Suprapubic skin (tissue), 4 donors: ENCODE measurements at places on chromosomes 6 and 20.

GRCh38 chr20:61450549-61450948, 198.5 kb downstream of the CDH4 start:
- no peak for DNase-seq

DNA sequence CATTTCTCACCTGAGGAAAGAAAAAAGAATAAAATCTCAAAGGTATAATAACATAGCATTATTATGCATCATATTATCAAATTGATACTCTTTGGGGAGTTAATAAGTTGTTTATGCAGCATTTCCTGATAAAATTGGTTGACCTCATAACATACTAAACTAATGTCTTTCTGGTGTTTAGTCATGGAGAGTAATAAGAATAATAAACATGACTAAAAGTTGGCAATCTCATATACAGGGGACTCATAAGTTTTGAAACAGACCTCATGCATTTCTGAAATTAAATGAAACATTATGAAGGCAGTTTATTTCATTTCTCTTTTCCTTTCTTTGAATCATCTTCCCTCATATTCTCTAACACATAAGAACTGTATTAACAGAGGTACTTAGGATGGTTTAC, 60.5 kb upstream of the PRDM1 start:
- DNase-seq: no peak

GRCh38 chr6:163711615-163712565, 297.4 kb downstream of the QKI start:
- DNase-seq: peak; percentile 95

GRCh38 chr6:10315034-10315433, 99.8 kb downstream of the TFAP2A start:
- no peak for DNase-seq

GRCh38 chr6:37860226-37860839, 40.8 kb downstream of the ZFAND3 start:
- no peak for DNase-seq

- DNase-seq: no peak
These were observed 199.8 kb downstream of the PLCB1 start for GRCh38 chr20:8331740-8332412.

DNA sequence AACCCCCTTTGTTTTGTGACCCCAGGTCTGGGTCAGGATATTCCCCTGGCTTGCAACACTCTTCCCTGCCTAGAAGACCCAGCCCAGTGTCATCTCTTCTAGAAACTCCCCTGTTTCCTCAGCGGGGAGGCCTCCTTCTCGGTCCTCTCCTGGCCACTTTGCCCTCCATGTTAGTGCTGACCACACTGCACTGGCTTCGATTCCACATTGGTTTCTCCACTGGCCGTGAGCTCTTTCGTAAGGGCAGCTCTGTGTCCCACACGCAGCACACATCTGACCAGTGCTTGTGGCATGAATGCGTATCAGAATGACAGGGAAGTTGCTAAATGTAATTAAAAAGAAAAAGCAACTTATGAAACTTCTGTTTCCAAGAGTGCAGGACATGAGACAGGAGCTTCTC, 49.4 kb upstream of the FNDC1 start:
- no peak for DNase-seq

DNA sequence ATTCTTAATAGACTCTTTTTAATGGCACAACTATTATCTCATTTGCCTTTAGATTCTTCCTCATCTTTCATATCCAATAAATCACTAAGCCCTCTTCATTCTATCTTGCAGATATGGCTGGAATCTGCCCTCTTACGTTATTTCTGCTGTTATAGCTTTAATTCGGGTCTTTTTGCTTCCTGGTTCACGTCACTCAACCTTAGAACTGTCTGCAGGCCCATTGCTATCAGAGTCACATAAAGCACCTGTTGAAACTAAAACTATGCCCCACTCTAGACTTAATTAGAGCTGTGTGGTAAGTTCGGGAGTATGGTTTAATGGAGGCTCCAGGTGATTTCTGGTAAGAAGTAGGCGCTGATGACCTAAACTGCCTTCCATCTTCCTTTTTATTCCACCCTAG, 988 bp downstream of the QRSL1 start:
- no peak for DNase-seq

- no peak for DNase-seq
These were observed 40.5 kb upstream of the POU5F1 start for GRCh38 chr6:31210741-31211532.

- DNase-seq: no peak
These were observed 65.4 kb upstream of the BEND6 start for GRCh38 chr6:56889492-56889891.

- no peak for DNase-seq
These were observed 46.7 kb upstream of the SUPT3H start for GRCh38 chr6:45424451-45424861.

DNA sequence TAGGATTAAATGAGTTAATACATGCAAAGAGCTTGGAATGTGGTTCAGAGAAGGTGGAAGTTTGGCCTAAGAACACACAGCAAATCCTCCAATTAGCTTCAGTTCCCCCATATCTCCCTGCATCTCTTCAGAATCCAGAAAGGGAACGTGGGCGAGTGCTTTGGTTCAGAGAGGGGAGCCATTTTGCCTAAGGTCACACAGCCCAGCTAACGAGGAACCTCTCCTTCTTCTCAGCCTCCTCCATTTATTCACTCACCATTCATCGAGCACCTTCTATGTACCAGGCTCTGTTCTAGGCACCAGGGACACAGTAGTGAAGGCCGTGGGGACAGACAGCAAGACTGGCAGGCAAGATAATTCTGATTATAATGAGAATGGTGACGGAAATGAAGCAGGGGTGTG, 2.3 kb upstream of the CEBPB start:
- no peak for DNase-seq

- peak; percentile 95 for DNase-seq
These were observed at the start of gene GPANK1 for GRCh38 chr6:31664790-31665500. Gene GPANK1 (minus strand): TSS chr6:31664997. CDS start chr6:31664478, 519 bp downstream.

DNA sequence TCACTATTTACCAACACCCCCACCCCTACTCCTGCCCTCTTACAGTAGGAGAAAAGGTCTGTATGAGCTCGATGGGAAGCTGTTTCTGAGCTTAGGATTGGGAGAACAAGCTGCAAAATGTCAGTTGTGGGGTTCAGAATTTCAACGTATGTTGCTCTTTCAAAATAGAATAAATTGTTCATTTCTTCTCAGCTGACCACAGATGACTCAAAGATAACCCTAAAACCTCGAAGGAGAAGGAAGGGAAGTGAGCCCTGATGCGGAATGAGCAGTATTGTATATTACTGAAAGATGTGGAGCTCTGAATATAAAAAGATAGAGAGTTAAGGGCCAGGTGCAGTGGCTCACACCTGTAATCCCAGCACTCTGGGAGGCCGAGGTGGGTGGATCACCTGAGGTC, 35.9 kb upstream of the MYLIP start:
- DNase-seq: no peak

GRCh38 chr6:149046822-149047246, 270.7 kb upstream of the TAB2 start:
- DNase-seq: no peak

GRCh38 chr20:41615676-41616075, 2.5 kb downstream of the CHD6 start:
- no peak for DNase-seq

- DNase-seq: no peak
These were observed 144.6 kb downstream of the TFAP2C start for GRCh38 chr20:56773749-56774148.

DNA sequence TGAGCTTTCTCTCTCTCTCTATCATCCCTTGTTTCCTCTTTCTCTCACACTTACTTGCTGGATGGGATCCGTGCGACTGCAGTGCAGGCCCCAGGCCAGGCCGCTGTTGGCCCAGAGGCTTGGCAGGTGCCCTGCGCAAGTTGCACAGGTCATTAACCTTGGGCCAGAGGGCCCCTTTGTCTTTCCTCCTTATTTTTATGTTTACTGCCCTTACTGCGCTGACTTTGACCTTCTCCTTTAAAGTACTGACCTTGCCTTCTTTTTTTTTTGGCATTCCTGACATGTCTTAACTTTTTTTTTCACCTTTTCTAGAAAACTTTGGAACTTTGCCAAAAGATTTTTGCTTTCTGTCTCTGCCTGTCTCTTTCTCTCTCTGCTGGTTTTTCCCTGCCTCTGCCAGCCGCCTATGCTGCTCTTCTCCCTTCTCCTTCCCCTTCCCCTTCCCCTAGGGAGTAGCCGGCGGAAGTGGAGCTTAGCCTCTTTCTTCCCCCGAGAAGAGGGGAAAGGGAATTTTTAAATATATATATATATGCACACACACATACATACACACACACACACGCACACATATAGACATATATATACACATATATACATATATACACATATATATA, 59.6 kb upstream of the CDH4 start:
- DNase-seq: no peak

DNA sequence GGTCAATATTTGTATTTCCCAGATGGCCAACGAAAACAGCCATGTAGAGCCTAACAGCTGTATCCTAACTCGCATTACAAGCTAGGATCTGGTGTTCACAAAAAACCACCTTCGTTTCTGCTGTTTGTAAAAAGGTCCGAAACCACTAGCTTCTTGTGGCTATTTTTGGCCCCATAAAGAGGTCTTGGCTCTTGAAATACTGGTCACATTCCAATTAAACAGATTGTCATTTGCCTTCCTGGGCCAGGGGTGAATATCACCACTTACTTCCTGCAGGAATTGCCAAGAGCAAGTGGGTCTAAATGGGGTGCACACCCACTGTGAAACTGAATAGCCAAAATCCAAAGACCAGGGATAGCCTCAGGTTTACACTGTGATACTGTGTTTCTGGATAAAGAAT, 48.2 kb downstream of the TSHZ2 start:
- DNase-seq: no peak

DNA sequence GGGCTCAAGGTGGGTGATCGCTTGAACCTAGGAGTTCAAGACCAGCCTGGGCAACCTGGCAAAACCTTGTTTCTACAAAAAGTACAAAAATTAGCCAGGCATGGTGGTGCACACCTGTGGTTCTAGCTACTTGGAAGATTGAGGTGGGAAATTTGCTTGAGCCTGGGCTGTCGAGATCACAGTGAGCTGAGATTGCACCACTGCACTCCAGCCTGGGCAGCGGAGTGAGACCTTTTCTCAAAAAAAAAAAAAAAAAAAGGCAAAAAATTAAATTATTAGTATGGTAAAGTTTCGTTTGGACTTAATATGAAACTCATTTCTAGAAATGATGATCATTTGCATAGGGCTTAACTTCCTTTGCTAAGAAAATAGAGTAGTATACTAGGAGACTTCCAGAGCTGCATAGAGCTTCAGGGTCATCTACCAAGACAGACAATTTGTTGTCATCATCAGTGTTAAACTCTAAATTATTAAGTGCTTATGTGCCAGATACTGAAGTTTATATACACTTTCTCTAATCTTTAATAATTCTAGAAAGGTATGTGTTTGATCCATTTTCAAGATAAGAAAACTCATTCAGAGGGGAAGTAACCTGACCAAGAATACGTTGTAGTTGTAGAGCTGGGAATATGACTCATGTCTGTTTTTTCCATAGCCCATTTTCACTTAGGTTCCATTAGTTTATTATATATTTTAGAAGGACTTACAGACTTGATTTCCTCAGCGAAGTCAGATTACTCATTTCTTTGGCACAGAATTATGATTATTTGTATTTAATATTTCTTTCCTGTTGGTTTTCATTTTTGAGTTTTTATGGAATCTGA, 84.5 kb downstream of the SLC16A10 start:
- no peak for DNase-seq

DNA sequence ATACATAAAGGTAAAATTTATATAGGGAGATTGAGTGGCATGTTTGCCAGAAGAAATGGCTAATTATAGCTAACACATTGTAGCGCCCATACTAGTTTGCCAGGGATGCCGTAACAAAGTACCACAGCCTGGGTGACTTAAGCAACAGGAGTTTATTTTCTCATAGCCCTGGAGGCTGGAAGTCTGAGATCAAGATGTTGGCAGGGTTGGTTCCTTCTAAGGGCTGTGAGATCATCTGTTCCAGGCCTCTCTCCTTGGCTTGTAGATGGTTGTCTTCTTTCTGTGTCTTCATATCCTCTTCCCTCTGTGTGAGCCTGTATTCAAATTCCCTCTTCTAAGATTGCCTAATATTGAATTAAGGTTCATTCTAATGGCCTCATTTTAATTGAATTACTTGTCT, 417.5 kb upstream of the OPRM1 start:
- no peak for DNase-seq

DNA sequence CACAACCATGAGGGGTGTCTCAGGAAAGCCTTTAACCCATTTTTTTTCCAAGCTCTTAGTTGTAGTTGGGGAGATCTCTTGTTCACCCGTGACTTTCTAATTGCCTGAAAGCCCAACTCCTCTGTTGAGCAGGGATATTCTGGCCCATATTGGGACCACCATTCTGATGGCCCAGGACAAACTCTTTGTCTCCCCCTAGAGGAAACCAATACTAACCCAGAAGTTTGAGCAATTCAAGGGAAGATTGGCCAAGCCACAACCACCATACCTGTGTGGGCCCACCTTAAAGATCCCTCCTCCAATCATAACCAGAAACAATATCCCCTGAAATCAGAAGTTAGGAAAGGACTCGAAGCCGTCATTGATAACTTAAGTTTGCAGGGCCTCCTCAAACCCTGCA, 132.6 kb downstream of the THBS2 start:
- DNase-seq: no peak

DNA sequence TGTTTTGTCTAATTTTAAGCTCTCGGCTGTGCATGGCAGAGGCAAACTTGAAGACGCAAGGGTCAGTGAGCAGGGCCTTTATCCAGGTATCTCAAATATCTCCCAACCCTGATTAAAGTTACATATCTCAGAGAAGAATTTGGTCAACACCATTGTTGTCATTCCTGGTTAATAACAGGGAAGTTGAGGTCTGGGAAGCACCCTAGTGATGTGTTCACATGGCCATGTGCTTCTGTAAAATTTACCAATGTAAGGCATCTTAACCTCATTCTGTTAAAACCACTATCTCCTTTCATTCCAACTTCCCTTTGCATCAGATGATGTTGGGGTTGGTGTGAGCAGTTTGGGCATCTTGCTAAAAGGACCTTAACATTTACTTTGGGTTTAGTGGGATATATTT, 4.0 kb upstream of the FAM110A start:
- DNase-seq: no peak

GRCh38 chr20:58043236-58044140, 185.0 kb downstream of the ANKRD60 start:
- no peak for DNase-seq

DNA sequence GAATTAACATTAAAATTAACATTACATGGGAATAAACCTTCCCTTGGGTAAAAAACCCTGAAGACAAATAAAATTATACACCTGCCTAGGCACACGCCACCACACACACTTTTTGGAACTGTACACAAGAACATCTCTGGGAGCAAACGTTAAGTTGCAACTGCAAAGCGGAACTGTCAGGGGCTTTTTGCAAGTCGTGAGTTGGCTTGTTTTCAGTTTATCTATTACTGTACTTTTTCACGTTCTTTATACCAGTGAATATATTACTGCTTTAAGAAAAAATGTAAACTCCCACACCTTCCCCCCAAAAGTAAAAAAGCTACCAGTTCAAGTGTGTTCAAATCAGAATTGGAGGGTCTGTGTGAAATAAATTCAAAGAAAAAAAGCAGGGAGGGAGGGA, 65.5 kb upstream of the NFATC2 start:
- no peak for DNase-seq

GRCh38 chr20:32891926-32892660, 33.4 kb downstream of the EFCAB8 start:
- DNase-seq: no peak

- DNase-seq: no peak
These were observed 20.5 kb downstream of the RIMS1 start for GRCh38 chr6:71906813-71907212.
